ENCODE measurements at places on chromosomes 5 and 9.

DNA sequence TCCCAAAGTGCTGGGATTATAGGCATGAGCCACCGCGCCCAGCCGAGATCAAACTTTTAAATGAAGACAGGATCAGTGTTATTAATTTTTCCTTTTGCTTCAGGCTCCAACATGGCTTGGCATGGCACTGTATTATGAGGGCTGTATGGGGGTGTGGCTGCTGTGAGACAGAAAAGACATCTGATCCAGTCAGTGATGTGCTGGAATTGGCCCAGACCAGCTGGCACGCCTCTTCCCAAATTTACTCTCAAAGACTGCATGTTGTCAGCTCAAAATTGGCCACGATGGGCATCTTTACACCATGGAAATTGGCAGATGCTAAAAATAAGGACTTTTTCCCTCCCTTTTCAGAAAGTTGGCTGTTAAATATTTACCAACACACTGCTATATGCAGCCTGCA lies 12.1 kb upstream of the COL27A1 start:
- DNase-seq = no peak

GRCh38 chr9:76552181-76552580 lies 93.2 kb downstream of the GCNT1 start:
- DNase-seq = no peak

- DNase-seq = no peak
Measured at GRCh38 chr5:180484813-180485212, 9.4 kb upstream of the CNOT6 start.

- no peak for DNase-seq
Measured at GRCh38 chr9:128677794-128678193, 11.2 kb upstream of the SET start.

- no peak for DNase-seq
Measured at GRCh38 chr5:93311881-93312280, 269.1 kb downstream of the NR2F1-AS1 start.

GRCh38 chr9:131608493-131609037 lies 63.2 kb downstream of the PRRT1B start:
- peak; percentile 92 for DNase-seq

- DNase-seq = no peak
Measured at GRCh38 chr5:76710991-76711390, 4.9 kb upstream of the F2R start.

GRCh38 chr9:134463280-134463679 lies 137.0 kb downstream of the RXRA start:
- DNase-seq = no peak

DNA sequence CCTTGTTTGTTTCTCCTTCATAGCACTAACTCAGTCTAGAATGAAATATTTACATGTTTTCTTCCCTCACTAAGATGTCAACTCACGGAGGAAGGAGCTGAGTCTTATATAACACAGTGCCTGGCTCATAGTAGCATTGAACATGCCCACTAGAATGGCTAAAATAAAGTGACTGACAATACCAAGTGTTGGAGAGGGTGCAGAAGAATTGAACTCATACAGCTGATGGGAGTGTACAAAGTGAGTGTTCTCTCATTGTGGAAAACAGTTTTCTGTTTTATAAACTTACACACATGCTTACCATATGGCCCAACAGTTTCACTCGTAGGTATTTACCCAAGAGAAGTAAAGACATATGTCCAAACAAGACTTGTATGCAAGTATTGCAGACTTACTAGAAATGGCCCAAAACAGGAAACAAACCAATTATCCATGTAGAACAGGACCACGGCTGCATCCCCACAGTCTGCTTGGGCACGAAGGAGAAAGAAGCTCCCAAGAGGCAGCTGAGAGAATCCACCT lies 87.5 kb downstream of the PPARGC1B start:
- no peak for DNase-seq

GRCh38 chr5:154611341-154611767 lies 133.3 kb upstream of the HAND1 start:
- DNase-seq = peak; percentile 19

- DNase-seq = no peak
Measured at GRCh38 chr9:124762633-124763032, 8.5 kb downstream of the NR6A1 start.

DNA sequence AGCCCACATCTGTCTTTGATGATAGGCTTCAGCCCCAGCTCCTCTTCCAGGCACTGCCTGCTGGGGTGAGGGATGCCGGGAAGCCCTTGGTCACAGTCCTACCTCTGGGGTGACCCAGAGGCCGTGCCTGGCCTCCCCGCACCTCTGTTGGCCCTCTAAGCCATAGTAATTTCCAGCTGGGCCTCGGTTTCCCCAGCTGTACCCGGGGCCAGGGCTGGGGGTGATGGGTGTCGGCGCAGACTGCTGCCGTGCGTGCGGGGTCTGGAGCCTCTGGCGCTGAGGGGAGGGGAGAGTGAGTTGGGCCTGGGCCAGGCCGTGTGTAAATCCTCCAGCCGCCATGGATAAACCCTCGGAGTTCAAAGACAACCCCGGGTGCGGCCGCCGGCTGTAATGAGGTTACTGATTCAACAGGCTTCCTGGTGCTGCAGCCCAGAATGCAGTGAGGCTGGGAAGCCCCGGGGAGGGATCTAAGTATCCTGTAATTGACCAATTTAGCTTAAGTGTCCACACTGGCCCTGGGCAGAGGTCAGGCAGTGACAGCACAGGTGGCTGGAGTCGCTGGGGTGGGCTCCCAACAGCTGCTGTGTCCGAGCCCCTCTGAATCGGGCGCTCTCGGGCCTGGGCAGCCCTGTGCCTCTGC lies 7.1 kb downstream of the RXRA start:
- no peak for DNase-seq

DNA sequence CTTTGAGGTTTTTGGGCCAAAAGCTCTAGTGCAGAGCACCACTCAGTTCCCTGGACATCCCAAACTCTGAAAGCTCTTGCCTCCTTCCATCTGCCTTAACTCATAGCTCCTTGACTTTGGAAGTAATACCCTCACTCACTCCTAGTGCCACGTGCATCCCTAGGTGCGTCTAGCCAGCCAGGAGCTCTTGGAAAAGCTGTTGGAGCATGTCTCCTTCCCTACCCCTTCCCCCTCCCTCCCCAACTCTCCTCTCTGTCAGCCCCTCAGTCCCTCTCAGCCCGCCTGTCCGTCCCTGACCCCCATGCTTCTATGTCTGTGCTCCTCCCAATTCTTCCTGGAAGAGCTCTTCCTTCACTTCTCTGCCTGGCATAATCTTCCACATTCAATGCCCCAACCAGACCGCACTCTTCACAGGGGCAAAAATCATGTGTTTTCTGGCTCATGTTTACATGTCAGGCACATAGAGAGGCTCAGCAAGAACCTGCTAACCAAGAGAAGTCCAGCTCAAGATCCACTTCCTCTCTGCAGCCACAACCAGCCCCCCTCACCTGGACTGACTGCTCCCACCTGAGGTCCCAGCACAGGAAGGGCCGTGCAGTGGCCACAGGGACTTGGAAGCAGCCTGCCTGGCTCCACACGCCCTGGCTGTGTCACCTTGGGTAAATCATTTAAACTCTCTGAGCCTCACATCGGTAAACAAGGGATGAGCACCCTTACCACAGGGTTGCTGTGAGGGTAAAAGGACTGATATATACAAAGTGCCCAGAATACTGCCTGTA lies 58.4 kb downstream of the WHRN start:
- no peak for DNase-seq
